Uterus (tissue), 4 donors: ENCODE measurements at places on chromosomes 6 and 20.

GRCh38 chr20:46765506-46766120 is 56.2 kb downstream of the SLC2A10 start:
- DNase-seq, result no peak

GRCh38 chr6:113380591-113380990 is 476.6 kb upstream of the MARCKS start:
- no peak for DNase-seq

DNA sequence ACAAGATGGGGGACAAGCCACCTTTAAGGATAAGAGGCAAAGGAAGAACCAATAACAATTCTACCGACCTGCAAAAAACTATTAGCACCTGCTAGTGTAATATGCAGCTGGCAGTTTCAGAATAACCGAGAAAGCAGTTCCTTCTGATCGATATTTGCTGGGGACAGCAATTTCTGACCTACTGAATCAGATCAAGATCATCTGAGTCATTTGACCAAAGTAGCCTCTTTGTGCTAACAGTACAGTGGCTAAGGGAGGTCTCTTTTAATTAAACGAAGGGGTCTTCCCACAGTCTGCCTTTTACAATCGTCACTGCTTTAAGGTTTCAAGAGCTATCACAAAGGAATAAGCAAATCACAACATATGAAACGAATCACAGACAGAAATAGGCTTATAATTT is 318.9 kb downstream of the BTBD9 start:
- DNase-seq, result no peak

GRCh38 chr6:81999826-82000225 is 247.3 kb upstream of the TENT5A start:
- DNase-seq, result no peak

DNA sequence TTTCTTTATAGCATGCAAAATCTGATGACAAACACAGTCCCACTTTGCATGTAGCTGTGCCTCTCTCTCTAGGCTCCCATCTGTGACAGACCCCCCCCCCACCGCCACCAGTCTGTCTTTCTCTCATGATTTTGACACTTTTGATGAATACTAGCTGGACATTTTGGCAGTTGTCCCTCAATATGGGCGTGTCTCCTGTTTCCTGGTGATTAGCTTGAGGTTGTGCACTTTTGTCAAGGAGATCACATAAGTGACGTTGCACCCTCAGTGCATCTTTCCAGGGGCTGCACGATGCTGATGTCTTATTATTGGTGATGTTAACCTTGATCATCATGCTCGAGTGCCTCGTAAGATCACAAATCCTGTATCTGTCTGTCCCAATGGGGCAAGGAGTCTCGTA is 155.1 kb downstream of the EYA2 start:
- DNase-seq, result no peak

- DNase-seq, result no peak
Observed at GRCh38 chr20:37243937-37244571, 17.6 kb downstream of the GHRH start.

DNA sequence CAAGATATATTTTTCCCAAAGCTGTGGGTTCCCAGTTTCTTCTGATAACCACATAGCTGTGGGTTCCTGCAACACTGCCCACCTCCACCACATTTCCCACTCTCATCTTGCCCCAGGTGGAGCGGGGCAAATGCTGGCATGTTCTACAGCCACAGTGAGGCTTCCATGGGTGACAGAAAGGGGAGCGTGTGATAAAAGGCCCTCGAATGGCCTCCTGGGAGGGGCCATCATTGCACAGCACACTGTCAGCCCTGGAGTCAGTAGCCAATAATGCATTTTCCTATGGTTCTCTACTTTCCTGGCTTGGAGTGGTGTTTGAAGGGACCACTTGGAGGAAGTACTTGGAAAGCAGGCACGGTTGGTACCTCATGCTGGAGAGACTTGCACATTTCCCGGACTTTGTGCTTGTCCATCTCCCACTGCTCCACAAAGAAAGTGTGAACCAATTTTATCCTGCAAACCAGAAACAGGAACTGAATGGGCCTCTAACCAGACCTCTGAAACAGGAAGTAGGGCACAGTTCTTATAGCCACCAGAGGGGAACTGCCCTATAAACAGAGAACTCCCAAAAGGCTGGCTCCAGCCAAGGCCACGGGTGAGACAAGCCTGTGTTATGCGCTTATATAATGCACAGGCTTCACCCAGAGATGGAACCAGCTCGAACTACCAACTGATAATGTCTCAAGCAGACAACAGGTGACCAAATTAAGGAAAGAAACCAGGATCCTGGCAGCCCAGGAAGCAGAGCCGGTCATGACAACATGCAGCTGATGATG is 8.6 kb downstream of the MAP3K5 start:
- DNase-seq, result no peak

- DNase-seq, result no peak
Observed at GRCh38 chr6:43544461-43544860, 27.6 kb downstream of the POLR1C start.

DNA sequence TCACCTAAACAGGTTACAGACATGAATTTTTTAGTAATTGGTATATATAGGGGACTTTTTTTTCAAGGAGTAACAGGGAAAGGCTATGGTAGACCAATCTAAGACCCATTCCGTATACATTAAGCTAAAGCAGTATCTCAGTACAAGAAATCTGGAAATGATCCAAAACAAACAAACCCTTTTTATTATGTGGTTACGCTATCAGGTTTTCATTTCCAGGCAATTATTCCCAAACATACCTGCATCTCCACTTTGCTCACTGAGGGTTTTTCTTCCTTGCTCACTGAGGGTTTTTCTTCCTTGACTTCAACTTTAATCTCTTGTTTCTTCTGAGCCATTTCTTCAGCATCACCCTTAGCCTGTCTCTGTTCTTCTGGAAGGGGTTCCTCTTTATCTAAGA is 107.3 kb downstream of the EPB41L2 start:
- DNase-seq, result no peak

GRCh38 chr20:59779656-59780380 is 153.6 kb downstream of the SYCP2 start:
- no peak for DNase-seq

- DNase-seq, result no peak
Observed at GRCh38 chr20:17233626-17234025, 6.8 kb downstream of the PCSK2 start.

GRCh38 chr6:44514576-44515193 is 127.2 kb downstream of the CDC5L start:
- no peak for DNase-seq

DNA sequence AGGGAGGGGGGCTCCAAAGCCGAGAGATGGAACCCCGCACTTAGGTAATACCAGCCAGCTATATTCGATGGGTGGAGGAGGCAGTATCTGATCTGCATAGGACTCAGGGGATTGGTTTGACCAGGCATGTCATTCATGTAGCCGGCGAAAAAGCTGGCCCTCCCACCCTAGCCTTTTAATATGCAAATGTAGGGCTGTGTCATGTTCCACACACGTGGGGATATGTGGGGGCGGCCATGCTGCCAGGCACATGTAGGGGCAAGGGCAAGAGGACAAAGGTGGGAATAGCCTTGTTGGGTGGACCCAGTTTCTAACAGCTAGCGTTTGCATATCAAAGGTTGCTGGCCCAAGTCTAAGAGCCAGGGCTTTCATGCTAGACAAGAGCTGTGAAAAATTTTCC is 39.1 kb upstream of the DDR1 start:
- no peak for DNase-seq
